ENCODE measurements at places on chromosomes 11 and 22.
A peak's percentile ranks its signal among the peaks of the same experiment; 100 is the strongest.

- no peak for DNase-seq
Measured at GRCh38 chr22:33332538-33332937, 274.4 kb upstream of the SYN3 start.

DNA sequence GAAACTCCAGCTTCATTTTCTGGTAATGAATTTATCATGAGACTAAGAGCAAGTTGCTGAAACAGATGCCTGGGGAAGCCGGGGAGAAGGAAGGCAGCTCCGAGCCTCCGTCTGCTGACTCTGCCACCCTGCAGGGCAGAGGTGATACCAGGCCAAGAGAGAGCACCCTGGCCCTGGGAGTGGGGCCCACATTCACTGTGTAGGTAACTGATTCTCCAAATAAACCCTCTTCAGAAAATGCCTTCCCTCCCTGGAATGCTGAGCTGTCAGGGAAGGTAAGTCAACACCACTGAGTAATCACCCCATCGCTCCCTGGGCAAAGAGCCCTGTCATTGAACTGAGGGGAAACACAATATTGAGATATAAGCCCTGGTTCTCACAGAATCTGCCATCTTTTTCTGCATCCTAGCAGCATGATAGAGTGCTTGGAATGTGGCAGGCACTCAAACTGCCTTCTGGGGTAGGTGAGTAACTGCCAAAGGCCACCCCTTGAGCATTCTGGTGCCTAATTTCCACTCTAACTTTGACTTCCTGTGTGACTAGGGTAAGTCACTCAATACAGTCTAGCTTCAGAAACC lies 147.6 kb downstream of the SPATA19 start:
- DNase-seq = no peak

DNA sequence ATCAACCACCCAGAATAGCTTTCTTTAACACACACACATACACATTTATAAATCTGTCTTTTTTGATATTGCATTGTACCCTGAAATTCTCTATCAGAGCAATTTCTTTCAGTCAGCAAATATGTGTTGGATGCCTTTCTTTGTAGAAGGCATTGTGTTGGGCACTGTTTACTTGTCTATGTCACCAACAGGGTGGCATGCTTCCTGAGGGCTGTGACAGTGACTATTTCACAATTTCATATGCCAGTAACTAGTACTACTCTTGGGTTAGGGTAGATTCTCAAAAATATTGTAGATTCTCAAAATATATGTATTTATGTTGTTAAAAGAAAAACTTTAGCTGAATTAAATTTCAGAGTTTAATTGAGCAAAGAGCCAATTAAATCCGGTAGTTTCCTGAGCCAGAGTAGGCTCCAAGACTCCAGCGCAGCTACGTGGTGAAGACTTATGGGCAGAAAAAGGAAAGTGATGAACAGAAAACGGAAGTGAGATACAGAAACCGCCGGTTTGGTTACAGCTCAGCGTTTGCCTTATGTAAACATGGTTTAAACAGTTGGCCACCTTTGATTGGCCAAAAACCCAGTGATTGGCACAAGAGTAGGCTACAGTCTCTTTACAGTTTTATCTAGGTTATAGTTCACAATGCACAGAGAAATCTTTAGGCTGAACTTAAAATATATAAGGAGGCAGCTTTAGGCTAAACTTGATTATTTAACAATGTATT lies 723.3 kb downstream of the NTM start:
- no peak for DNase-seq

DNA sequence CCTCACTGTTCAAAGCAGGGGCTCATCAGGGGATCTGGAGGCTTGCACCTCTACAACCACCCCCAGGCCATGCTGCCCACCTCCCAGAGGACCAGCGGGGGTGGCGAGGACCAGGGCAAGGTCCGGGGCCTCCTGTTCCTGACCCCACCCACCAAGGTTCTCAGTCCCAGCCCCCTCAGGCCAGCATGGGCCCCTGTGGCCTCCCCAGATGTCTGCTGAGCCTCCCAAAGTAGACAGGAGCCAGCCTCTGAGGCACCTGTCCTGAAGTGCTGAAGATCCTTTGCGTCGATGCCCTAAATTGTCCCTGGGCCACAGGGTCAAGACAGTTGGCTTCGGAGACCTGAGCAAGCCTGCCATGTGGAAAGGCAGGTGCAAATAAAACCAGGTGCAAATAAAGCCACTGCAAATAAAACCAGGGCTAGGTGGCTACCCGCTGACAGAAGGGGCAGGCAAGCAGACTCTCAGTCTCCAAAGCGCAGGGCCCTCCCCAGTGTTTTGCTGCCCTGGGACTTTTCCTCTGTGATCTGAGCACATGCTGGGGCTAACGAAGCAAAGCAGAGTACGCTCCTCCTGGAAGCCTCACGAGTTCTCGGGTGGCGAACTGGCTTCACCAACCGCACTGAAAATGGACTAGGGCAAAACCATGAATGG lies 22.4 kb upstream of the ARFGAP3 start:
- no peak for DNase-seq

DNA sequence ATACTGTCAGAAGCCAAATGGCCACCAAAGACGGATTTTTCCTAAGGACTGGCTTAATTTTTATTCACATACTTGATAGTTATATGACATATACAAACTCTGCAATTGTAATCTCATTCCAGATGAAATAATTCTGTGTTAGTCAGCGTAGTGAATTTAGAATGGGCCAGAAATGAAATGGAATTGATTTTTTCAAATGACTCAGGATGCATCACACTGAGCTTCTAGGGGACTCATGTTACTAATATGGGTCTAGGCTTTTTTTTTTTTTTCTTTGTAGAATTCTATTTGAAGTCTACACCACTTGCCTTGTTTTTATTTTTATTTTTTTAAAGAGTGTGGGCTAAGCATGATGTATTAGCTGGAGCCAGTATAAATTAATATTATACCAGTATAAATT lies 62.7 kb downstream of the SPECC1L start:
- DNase-seq = no peak

GRCh38 chr22:19855504-19856409 lies 1.1 kb upstream of the GNB1L start:
- peak; percentile 49 for DNase-seq

- DNase-seq = no peak
Measured at GRCh38 chr11:96273507-96273906, 69.5 kb downstream of the MAML2 start.

- DNase-seq = no peak
Measured at GRCh38 chr11:59960502-59961381, 3.1 kb upstream of the OOSP4A start.

DNA sequence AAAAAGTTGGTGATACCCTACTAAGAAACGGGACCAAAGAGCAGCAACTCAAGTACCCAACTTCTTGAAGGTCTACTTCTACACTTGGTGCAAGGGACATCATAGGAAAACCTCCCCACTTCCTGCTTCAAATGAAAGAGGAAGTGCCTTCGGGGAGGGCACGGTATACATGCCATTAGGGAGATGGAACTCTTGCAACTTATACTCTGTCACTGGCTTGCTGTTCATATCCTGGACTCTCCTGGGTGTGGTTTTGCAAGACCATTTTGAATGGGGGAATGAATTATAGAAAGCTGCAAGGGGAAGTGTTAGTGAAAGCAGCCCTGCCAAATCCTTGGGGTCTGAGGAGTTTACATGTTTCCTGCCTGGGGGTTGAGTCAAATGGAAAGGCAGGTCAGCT lies 41.9 kb downstream of the CSNK2A3 start:
- DNase-seq = no peak

DNA sequence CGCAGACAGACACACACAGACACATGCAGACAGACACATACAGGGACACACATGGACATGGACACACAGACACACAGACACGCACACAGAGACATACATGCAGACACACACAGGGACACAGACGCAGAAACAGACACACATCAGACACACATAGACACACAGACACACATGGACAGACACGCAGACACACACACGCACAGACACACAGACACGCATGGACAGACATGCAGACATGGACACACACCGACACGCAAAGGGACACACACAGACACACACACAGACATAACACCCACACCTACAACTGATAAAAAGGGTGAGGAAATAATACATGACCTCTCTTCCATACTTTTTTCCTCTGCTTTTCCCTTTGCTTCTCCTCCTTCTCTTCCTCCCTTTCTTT lies 146.2 kb downstream of the HIPK3 start:
- no peak for DNase-seq

DNA sequence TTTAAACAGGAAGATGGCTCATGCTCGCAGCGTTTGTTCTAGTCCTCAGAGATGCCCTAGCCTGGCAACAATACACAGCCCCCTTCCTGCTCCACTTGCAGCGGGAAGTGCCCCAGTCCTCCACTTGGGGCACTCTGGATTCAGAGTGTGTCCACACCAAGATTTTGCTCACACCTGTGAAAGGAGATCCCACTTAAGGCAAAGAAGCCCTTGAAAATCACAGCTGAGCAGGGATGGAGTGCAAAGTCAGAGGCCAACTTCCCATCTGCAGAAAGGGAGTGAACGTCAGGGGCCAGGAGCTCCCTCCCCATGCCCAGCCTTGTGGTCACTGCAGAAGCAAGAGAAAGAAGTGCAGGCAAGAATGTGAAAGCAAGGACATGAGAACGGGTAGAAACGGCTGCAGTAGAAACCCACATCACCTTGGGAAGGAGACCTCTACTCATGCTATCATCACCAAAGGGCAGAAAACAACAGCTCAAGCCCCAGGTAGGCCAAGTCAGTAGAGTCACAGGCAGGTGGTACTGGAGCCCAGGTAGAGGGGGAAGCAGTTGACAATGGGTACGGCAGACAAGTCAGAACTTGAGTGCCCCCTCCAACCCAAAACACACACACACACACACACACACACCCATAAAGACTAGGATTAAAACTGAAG lies 157.4 kb downstream of the BUD13 start:
- DNase-seq = no peak

- no peak for DNase-seq
Measured at GRCh38 chr22:29503811-29504372, 23.9 kb downstream of the NEFH start.

GRCh38 chr22:46069521-46070214 lies 80.7 kb upstream of the PPARA start:
- DNase-seq = peak; percentile 8

DNA sequence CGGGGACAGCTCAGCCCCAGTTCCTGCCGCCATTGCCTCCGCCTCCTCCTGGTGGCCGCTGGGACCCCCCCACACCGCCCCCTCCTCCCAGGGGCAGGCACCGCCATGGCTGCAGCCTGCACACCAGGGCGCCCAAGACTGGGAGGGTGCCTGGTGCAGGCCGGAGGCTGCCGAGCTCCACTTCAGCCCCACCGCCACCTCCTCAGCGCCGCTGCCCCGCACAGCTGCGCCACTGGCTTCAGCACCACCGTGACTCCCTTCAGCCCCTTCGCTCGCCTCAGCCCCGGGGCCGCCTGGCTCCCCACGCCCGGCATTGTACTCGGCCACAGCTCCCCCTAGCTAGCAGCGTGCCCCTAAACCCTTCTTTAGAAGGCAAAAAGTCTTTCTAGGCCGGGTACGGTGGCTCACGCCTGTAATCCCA lies 131.1 kb downstream of the CRYBB2 start:
- no peak for DNase-seq

- DNase-seq = no peak
Measured at GRCh38 chr11:37972691-37973090, 1374.7 kb upstream of the RAG2 start.

DNA sequence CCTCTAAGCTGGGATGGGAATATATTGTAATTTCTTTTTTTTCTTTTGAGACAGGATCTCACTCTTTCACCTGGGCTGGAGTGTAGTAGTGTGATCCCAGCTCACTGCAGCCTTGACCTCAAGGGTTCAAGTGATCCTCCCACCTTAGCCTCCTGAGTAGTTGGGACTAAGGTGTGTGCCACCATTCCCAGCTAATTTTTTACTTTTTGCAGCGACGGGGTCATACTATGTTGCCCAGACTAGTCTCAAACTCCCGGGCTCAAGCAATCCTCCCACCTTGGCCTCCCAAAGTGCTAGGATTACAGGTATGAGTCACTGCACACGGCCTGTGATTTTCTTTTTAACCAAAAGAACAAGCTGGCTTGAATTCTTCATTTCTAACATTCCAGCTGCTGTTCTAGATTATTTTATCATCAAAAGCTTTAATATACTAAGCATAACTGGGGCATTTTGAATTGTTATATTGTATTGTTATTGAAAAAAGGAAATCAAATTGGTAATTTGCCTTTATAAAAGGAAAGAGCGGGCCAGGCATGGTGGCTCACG lies 26.8 kb upstream of the PPP2R1B start:
- DNase-seq = no peak

- no peak for DNase-seq
Measured at GRCh38 chr11:115699733-115700132, 195.5 kb upstream of the CADM1 start.

DNA sequence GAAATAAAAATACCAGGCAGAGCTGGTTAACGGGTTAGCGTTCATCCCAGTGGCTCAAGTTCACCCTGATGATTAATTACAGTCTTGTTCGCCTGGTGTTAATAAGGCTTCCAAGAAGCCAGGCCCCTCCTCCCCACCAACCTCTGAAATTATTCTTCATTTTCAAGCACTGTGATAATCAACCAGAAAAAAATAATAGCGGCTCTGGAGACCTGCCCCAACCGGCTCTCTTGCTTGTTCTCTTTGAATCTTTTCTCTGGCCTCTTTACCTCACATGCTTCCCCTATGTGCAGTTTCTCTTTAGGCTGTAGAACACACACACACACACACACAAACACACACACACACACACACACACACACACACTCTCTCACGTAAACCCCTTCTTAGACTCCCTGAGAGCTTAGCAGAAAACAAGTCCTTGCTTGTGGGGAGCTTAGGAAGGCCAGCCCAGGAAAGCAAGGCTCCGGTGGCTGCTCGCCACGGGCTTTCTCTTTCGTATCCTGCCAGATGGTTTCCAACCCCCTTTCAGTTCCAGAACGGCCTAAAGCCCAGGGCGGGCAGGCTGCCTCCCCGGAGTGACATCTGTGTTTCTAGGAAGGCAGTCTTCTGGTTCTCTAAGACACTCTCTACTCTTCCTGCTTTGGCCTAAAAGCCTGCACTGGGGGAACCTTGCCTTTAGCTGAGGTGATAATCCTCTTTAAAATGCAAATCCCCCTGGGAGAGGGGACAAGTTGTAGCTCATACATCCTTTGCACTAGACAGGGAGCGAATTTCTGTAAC lies 106.4 kb upstream of the SESN3 start:
- peak; percentile 43 for DNase-seq

GRCh38 chr11:97419729-97420128 lies 1029.9 kb downstream of the JRKL start:
- DNase-seq = no peak

DNA sequence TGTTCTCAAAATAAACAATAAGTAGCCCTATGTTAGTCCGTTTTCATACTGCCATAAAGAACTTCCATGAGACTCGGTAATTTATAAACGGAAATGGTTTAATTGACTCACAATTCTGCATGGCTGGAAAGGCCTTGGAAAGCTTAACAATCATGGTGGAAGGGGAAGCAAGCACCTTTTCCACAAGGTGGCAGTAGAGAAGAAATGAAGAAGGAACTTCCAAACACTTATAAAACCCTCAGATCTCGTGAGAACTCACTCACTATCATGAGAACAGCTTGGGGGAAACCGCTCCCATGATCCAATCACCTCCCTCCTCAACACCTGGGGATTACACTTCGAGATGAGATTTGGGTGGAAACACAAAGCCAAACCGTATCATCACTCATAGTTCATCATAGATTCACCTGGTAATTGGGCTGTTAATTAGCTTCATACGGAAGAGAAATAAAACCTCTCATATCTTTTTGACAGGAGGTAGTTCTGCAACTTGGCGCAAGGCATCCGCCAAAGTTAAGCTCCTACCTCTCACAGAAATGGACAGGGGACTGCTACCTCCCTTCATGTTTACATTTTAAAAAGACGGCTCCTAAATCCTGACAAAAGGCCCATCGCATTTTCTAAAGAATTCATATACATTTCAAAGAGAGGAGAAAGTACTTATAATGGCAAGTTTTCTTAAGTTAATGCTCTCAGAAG lies 49.0 kb downstream of the MUC15 start:
- no peak for DNase-seq
